Stimulated activated CD8-positive, alpha-beta memory T cell treated with anti-CD3 and anti-CD28 coated beads, Interleukin-15, amount 100 ng/mL, for 24 hours (primary cell): ENCODE measurements at places on chromosomes 3 and 15.

DNA sequence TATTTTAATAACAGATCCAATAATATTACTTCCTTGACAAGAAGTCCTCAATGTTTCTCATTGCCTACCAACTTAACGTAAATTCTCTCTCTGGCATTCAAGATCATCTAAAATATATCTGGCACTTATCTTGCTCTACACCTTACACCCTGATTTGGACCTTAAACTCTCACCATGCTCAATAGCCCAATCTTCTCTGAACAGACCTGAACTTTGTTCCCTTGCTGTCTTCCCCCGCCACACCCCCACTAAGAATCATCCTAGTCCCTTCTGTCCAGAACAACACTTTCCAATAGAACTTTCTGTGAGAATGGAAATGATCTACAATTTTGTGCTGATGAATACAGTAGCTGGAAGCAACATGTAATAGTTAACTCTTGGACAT lies 44.9 kb downstream of the P2RY1 start:
- no peak for DNase-seq

- no peak for DNase-seq
Observed at GRCh38 chr3:39755100-39755499, 54.3 kb upstream of the MYRIP start.

- DNase-seq: no peak
Observed at GRCh38 chr3:46867550-46867898, 4.3 kb upstream of the MYL3 start.

DNA sequence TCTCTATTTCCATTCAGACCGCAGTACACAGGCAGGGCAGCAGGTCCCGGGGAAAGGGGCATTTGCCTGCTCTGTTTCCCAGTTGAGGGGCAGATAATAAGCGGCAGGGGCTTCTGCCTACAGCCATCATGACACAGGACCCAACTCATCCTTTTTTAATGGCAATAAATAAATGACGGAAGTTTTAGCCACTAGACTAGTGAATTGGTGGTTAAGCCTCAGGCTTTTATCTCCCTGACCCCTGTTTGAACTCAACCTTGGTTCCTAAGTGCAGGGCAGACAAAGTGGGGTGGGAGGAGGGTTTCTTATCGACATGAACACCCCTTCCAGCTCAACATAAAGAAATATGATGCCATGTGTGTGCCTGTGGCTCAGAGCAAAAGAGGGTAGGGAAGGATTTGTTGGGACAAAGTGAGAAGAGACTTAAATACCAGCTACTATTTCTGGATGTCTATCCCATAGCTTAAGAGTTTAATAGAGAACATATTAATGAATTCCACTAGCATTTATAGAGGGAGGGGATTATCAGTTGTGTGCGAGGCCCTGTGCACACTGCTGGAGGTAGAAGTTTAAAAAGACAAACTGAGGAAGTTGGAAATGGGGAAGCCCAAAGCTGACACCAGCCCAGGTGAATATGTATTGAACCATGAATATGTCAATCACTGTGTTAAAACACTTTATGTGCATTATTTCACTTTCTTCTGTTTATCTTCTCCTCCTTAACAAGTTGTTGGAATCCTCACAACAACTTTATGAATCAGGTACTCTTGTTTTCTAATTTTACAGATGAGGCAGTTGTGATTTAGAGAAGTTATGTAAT lies 939.4 kb downstream of the MCTP2 start:
- DNase-seq: no peak

DNA sequence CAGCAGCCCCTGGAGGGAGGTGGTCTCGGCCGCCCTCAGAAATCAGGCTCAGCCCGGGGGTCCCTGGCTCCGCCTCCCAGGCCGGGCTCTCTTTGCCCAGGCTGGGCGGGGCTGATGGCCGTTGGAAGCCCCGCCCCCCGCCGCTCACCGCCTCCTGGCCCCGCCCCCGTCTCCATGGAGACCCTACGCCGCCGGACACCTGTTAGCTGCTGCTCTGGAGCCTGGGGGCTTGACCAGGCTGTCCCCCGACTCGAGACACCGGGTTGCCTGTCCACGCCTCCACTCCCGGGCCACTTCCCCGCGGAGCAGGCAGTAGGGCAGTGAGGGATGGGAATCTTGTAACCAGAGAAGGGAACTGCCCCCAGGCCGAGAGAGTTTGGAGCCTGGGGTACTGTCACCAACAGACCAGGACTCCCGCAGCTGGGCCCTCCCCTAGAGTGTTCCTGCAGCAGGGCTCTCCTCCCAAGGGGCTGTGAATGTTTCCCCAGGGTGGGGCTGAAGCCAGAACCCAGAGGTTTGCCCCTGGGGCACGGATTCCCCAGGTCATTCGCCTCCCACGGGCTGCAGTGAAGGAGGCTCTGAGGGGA lies 27.8 kb upstream of the RPL32 start:
- no peak for DNase-seq

DNA sequence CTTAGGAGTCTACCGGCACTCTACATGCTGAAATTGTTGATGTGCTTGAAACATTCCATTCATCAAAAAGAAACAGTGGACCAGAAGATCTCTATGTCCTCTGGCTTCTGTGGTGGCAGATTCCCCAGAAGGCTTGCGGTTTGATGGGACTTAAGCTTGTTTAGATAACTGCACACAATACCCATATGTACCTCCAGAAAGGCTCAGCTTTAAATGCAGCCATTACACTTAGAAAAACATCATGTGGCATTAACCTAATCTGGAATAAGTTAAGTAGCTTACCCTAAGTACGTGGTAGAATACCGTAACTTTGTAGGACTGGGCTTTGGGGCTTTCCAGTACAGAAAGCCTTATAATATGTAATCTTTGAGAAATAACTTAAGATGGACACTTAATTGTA lies 187.3 kb downstream of the RBMS3 start:
- DNase-seq: no peak

- no peak for DNase-seq
Observed at GRCh38 chr15:68590721-68591389, 12.1 kb downstream of the CORO2B start.

DNA sequence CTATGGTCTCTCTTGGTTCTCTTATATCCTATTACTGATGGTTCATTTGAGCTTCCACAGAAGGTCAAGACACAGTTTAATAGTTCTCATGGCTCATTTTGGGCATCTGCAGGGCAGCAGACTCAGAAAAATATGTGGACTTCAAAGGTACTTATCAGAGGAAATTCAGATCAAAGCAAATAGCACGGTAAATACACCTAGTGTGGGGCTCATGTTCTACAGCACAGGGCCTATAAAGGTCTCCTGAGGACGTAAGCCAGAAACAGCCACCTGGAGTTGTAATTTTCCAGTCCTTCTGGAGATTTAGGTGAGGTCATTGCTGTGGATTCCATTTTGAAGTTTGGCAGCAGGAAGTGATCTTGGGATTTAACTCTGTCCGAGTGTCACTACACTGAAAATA lies 134.5 kb upstream of the SGO1 start:
- no peak for DNase-seq

GRCh38 chr15:25618161-25618560 lies 179.3 kb upstream of the UBE3A start:
- no peak for DNase-seq

DNA sequence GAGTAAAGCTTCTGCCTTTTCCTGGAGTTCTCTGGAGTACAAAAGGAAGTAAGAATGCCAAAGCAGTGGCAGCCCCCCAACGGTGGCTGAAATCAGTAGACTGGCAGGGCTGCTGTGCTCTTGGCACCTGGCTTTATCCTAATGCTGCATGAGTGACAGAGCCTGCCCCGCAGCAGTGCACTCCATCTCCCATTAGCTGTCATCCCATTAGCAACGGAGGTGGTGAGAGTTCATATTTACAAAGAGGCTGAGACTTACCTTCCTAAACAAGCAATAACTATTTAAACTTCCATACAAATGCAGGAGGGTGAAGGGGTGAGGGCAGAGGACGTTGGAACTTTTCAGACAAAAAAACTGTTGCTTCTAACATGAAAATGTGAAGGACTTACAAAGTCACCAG lies 51.9 kb downstream of the SERPINI1 start:
- no peak for DNase-seq

DNA sequence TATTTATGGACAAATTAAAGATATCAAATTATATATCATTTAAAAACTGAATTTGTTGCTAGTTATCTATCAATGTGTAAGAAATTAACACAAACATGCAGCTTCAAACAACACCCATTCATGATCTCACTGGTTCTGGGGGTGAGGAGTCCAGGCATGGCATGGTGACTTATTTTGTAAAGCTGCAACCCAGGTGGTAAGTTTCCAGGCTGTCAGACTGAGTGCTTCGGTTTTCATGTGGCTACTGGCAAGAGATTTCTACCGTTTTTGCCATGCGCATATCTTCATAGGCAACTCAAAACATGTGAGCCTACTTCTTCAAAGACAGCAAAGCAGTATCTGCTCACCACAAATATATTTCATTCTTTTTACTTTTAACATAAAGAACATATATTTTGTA lies 364.3 kb upstream of the BCHE start:
- no peak for DNase-seq

DNA sequence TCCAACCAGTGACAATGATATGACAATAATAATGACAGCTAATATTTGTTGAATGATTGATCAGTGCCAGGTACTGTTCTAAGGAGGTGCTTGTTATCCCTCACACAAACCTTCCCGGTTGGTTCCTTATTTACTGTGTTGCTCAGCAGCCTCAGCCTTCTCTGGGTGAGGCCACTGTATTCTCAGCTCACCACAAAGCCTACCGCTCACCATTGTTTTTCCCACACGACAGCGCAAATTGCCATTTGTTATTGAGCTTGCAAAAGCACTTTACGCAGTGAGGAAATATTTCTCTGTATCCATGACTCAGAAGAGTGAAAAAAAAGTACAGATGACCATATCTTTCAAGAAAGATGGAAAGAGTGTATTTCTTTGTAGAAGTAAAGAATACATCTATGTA lies 49.5 kb upstream of the PDZRN3 start:
- no peak for DNase-seq

GRCh38 chr15:63893866-63894661 lies 60.3 kb upstream of the HERC1 start:
- no peak for DNase-seq

GRCh38 chr3:11010426-11011165 lies 18.0 kb downstream of the SLC6A1 start:
- DNase-seq: no peak

DNA sequence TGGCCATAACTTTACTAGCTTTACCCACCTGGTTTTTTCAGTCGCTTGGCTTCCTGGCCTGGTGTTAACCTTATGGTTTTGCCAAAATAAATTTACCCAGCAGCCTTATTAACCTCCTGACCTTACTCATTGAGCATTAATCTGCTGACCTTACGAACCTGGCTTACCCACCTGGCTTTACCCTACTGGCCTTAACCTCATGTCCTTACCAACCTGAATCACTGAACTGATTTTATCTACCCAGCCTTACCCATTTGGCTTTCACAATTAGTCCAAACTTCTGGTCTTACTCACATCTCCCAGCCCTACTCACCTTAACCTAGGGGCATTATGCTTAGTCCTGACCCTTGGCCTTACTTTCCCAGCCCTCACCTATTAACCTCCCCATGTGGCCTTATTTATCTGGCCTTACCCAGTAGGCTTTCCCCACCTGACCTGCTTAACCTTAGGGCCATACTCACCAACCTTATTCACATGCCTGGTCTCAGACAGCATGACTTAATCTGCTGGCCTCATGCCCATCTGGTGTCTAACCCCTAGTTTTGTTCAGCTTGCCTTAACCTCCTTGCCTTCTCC lies 93.4 kb downstream of the IL12A start:
- DNase-seq: no peak

DNA sequence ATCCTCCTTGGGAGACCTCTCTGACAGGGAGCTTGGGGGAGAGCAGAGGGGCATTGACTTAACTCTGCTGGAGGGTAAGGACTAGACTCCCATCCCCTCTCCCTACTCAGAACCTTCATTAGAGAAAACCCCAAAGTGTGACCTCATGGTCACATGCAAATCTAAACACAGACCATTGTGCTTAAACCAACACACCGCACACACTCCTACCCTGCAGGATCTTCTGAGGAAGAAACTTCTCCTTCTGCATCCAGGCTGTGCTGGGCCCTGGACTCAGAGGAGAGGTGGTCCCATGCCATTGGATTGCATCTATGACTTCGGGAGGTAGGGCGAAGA lies 805 bp upstream of the PARP16 start:
- no peak for DNase-seq

DNA sequence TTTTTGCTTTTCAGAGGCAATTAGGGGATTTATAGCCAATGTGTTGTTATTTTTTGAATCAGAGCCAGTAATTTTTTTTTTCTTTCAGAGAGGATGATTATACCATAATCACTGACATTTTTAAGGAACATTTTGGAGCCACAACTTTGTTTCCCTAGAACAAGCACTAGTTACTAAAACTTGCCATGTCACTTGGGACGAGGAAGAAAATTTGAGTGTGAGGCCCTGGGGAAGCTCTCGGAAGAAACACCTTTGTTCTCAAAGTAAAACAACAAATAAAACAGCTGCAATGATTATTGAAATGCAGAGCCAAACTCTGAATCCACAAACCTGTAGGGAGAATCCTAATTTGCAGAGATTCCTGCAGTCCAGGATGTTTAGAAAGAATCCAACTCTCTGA lies 69.7 kb downstream of the PDZRN3 start:
- DNase-seq: no peak

DNA sequence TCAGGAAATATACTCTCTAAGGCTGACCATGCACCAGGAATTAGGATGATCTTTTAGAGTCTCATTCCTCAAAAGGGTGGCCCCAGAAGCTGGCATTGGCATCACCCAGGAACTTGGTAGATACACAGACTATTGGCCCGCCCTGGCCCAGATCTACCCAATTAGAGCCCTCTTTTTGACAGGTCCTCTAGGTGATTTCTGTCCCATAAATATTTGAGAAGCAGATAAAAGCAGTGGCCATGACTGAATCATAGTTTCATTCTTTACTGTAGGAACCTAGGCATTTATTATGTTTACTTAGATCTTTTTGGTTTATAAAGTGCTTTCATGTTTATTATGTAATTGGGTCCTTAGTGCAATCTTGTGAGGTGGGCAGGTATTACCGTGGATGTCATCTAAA lies 7.6 kb downstream of the TLNRD1 start:
- no peak for DNase-seq

- DNase-seq: no peak
Observed at GRCh38 chr3:39505866-39506742, 38.6 kb downstream of the MOBP start.

GRCh38 chr3:175434561-175434960 lies 575.4 kb downstream of the NAALADL2 start:
- DNase-seq: no peak

- no peak for DNase-seq
Observed at GRCh38 chr3:182713743-182714517, 79.4 kb upstream of the ATP11B start.

GRCh38 chr3:12963922-12964701 lies 109.1 kb downstream of the IQSEC1 start:
- DNase-seq: no peak
